ENCODE measurements at places on chromosomes 12 and 14.

GRCh38 chr14:57987596-57988300 lies 121.9 kb upstream of the SLC35F4 start:
- no peak for DNase-seq

GRCh38 chr12:129337413-129337812 lies 484.1 kb downstream of the GLT1D1 start:
- no peak for DNase-seq

DNA sequence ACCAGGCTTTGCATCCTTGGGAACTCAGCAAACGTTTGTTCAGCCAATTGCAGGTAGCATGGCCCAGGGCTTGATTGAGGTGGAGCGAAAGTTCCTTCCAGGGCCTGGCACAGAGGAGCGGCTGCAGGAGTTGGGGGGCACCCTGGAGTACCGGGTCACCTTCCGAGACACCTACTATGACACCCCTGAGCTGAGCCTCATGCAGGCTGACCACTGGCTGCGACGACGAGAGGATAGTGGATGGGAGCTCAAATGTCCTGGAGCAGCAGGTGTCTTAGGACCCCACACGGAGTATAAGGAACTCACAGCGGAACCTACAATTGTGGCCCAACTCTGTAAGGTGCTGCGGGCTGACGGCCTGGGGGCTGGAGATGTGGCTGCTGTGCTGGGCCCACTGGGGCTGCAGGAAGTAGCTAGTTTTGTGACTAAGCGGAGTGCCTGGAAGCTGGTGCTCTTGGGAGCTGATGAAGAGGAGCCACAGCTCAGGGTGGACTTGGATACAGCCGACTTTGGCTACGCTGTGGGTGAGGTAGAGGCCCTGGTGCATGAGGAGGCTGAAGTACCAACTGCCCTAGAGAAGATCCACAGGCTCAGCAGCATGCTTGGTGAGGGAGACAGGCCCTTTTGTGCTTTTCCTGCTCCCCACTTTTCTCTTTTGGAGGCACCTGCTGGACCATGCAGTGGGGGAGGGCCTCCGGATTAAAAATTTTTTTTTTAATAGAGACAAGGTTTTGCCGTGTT lies 799 bp downstream of the THTPA start:
- DNase-seq = no peak

DNA sequence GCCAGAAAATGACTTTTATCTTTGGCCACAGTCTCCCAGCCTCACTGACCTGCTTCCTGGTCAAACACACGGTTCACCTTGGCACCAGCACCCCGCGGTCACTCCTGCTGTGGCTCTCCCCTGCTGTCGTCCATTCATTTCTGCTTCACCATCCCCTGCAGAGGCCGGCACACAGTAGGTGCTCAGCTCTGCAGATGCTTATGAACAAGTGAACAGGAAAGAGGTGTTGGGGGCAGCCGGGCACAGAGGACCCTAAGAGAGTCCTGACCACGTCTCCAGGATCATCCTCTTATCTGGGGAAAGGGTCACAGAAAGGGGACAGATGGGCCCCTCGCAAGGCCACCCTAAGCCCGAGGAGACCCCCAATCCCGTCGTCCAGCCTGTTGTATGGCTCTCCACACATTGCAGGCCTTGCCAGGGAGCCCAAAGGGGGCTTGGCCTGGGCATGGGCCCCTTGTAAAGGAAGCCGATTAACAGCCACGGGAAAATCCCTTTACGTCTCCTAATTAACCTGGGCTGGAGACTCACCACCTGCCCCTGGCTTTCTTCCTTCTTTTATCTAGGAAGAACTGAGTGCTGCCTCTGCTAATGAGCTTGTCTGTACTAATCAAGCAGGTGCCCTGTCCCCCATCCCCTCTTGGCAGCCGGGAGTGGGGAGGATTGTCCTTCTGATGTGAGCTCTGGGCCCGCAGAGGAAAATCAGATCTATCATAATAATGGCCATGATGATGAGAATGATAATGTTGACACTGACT lies 119.2 kb downstream of the AACS start:
- DNase-seq = no peak

DNA sequence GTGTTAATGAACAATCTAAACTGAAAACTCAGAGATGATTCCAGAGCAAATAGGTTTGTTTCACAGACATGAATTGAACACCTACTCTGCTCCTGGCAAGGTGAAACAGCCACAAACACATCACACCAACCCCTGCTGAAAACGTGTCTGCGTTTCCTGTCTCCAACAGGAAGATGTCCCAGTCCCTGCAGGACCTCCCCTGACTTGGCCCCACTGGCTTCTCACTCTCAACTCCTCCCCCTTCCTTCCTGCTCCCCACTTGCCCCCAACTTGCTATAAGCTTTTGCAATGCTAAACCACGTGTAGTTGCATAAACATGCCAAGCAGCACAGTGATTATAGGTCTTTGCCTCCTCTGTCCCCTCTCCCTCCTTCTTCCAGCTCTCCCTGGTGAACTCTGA lies 567.6 kb downstream of the BCL11B start:
- no peak for DNase-seq

GRCh38 chr12:92123780-92124688 lies 21.6 kb downstream of the BTG1 start:
- DNase-seq = no peak

DNA sequence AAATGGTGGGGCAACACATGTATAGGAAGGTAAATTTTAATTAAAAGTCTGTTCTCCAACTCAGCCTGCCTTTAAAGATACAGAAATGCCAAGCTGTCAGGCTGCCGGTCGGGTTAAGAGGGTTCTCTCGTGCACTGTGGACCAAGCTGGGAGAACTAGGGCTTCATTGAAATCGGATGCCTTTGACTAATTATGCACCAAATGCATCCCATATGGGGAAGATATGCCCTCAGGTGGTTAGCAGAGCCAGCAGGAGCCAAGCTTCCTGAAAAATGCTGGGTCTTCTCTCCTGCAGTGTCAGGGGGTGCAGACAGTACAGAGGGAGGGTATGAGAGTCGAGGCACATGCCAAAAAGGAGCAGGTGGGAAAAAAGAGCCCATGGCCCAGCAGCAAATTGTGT lies 236.1 kb downstream of the CACNA1C start:
- DNase-seq = no peak

DNA sequence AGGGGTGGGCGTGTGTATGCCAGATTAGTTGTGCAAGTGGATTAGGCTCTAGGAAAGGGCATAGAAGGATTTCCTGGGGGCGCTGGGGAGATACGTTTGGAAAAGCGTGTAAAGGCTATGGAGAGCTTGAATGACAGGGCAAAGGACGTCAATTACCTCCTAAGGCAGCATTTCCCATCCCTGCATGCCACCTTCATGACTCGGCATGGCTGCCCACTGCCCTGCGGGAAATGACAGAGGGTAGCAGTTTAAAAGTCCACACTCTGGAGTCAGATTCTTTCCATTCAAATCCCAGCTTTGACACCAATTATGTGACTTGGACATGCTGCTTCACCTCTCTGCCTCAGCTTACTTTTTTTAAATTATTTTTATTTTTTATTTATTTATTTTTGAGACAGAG lies 14.8 kb upstream of the TMEM229B start:
- DNase-seq = no peak

- no peak for DNase-seq
Measured at GRCh38 chr12:71524626-71525025, 85.0 kb downstream of the LGR5 start.

GRCh38 chr12:124457287-124458219 lies 109.9 kb downstream of the NCOR2 start:
- no peak for DNase-seq

GRCh38 chr12:73547421-73547820 lies 990.2 kb upstream of the ATXN7L3B start:
- no peak for DNase-seq

GRCh38 chr12:124294780-124295341 lies at the start of gene RFLNA:
Gene RFLNA (plus strand): TSS chr12:124295093. CDS start chr12:124295430, 337 bp downstream.
- DNase-seq = no peak

- DNase-seq = no peak
Measured at GRCh38 chr14:69261761-69262331, 1.9 kb downstream of the GALNT16 start.

GRCh38 chr12:85155791-85156190 lies 119.6 kb downstream of the LRRIQ1 start:
- DNase-seq = no peak

DNA sequence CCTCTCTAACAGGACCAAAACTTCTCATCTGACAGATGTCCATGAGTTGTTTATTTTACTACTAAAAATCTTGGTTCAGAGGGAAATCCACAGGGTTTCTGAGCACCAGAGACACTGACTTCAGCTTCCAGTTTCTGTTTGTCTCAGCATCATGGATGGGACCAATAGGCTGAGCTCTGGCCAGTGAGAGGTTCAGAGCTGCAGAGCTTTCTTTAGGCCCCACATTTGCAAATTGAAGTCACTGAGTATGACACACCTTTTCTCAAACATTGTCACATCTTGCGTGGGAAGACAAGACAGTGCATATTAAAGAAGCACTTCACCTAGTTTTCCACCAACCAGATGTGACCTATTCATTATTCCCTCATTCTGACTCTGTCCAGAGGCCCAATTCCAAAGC lies 45.2 kb downstream of the RDH12 start:
- no peak for DNase-seq

DNA sequence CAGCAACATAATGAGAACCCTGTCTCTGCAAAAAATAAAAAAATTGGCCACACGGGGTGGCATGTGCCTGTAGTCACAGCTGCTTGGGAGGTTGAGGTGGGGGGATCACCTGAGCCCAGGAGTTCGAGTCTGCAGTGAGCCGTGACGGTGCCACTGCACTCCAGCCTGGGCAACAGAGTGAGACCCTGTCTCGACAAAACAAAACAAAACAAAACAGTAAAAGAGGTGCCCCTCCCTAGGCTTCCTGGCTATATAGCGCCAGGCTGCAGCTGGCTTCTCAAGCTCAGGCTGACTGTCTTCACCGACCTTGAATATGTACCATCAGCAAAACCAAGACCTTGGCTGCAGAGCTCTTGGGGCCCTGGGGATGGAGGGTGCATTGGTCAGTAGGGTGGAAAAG lies 29.4 kb downstream of the TSPAN9 start:
- DNase-seq = no peak

GRCh38 chr14:100007254-100007653 lies 58.0 kb upstream of the EVL start:
- DNase-seq = no peak

GRCh38 chr14:46686652-46687051 lies 35.1 kb upstream of the RPL10L start:
- DNase-seq = no peak

DNA sequence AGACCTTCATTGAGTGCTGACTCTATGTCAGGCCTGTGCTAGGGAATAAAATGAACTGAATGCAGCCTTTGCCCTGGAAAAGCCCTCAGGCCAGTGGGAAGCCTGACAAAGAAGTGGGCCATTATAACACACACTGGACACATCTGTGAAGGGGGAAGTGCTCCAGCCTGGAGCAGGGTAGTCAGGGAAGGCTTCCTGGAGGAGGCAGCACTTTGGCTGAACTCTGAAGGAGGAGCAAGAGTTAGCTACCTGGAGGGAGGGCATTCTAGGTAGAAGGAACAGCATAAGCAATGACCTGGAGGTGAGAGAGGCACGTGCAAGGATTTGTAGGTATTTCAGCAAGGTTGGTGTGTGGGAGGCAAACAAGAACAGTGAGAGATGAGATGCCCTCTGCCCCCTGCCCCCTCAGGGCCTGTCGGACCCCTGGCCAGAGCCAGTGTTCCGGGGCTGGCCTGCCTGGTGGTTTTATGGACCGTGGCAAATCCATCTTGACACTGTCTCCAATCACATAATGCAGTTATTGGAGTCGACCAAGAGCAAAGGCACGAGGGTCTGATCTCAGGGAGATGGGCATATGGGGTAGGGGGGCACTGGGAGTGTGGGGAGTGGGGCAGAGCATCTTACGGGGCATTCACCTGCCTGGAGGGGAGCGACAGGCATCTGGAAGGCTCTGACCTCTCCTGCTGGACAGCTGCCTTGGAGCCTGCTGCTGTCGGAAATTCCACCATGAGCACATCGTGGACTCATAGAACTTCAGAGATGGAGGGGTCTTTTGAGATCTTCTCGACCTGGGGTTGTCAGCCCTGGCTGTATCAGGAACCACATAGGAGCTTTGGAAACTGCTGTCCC lies 2.7 kb upstream of the FAM222A start:
- no peak for DNase-seq

DNA sequence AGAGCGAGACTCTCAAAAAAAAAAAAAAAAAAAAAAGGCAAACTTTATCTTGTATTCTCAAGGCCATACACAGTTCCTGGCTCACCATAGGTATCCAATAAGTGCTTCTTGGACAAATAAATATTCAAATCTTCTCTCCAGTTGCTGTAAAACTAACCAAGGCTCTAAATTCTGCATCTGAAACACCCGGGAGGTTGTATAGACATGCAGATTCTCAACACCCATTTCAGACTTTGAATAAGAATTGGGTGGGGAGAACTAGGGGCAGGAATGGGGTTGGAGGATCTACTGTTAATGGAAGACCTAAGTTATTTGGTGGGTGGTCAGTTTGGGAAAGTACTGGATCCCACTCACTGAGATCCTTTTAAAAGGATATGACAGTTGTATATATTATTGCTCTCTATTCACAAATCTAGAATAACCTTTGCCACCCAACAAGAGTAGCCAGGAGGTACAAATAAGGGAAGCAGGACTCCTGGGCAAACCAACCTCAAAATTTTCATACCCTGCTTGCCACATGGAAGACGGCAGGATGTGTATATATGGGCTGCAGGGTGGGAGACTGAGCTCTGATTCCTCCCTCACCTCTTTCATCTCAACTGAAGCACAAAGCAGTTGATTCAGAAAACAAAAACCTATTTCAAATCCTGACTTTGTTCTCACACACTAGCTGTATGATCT lies 879 bp downstream of the GDF3 start:
- DNase-seq = no peak

DNA sequence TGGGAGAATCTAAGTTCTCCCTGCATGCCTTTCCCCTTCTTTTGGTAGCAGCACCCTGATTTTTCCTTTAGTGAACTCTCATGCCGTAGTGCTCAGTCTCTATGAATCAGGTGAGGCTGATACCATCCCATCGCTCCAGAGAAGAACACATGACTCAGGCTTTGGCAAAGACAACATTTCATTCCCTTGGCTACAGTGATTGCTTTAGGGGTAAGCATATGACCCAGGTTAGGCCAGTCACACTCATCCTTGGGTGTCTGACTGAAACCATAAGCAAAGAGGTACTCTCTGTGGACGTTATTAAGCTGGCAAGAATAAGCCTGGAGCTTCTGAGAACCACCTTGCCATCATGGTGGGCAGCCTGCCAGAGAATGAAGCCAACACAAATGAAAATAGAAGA lies 141.8 kb downstream of the MYRFL start:
- no peak for DNase-seq

DNA sequence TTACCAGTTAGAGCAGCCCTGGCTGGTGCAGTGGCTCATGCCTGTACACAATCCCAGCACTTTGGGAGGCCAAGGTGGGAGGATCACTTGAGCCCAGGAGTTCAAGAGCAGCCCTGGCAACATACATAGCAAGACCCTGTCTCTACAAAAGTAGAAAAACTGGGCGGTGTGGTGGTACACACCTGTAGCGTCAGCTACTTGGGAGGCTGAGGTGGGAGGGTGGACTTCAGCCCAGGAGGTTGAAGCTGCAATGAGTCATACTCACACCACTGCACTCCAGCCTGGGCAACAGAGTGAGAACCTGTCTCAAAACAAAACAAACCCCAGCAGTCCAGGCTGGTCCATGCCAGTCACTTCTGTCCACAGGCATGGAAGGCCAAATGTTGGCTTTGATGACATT lies 7.4 kb downstream of the COX14 start:
- no peak for DNase-seq

- DNase-seq = no peak
Measured at GRCh38 chr12:72631926-72632685, 359.9 kb downstream of the TRHDE start.

- no peak for DNase-seq
Measured at GRCh38 chr14:61872452-61872851, 110.2 kb downstream of the SNAPC1 start.

Measured in stimulated activated CD4-positive, alpha-beta T cell treated with anti-CD3 and anti-CD28 coated beads, Interleukin-1b, Interleukin-23, amount 100 ng/mL, for 24 hours (primary cell).